ENCODE measurements at places on chromosomes 12 and 14. TPM values are rescaled to one million over a fixed set of nuclear protein-coding genes. Genes with fewer than 3 reads are reported as not detected.

Gene TAS2R8
- total RNA-seq: not detected

Gene NDRG2
- 0.89 TPM for total RNA-seq

Gene EEA1
- 26.7 TPM for total RNA-seq

Gene CCDC177
- total RNA-seq: not detected

Gene ZBTB1
- 66.8 TPM for total RNA-seq

Gene MSI1
- total RNA-seq: not detected

Gene RILPL1
- 7.7 TPM for total RNA-seq

Gene PAH
- total RNA-seq: not detected

Gene TOMM20L
- not detected for total RNA-seq

Gene KRT6C
- not detected for total RNA-seq

Gene DACT1
- total RNA-seq: 35.8 TPM

Gene HSPA2
- total RNA-seq: 33.0 TPM

Gene ESYT1
- 136 TPM for total RNA-seq

Gene ESR2
- total RNA-seq: under 0.01 TPM

Gene CMA1
- not detected for total RNA-seq

Gene MCRS1
- 40.1 TPM for total RNA-seq
